ENCODE measurements at places on chromosomes 3 and 15.

- DNase-seq = no peak
Observed at GRCh38 chr3:51024765-51025632, 350.3 kb downstream of the DOCK3 start.

DNA sequence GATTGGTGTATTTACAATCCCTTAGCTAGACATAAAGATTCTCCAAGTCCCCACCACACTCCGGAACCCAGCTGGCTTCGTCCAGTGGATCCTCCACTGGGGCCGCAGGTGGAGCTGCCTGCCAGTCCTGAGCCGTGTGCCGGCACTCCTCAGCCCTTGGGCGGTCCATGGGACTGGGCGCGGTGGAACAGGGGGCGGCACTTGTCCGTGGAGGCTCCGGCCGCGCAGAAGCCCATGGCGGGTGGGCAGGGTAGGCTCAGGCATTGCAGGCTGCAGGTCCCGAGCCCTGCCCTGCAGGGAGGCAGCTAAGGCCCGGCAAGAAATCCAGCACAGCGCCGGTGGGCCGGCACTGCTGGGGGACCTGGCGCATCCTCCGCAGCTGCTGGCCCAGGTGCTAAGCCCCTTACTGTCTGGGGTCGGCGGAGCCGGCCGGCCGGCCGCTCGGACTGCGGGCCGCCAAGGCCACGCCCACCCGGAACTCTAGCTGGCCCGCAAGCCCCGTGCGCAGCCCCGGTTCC is 3.5 kb upstream of the RNU5B-1 start:
- DNase-seq = no peak

- DNase-seq = no peak
Observed at GRCh38 chr3:122915300-122916055, 112.1 kb downstream of the SEMA5B start.

DNA sequence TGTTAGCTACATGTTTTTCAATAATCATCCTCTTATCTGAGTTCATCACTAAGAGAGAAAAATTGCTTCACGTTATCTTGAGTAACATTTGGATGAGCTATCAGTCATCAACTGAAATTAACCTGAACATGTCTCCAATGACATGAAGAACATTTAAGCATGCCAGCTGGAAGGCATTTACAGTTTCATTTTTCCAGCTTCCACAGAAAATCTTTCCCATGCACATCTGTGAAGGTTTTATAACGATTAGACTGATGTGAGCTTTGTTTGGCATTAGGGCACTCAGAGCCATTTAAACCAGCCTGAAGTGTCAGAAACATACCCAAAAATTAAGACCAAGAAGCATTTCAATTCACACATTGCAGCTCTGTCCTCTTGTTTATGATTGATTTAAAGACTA is 235.8 kb upstream of the ARHGEF26 start:
- no peak for DNase-seq

- no peak for DNase-seq
Observed at GRCh38 chr3:70615286-70615685, 302.8 kb upstream of the MDFIC2 start.

DNA sequence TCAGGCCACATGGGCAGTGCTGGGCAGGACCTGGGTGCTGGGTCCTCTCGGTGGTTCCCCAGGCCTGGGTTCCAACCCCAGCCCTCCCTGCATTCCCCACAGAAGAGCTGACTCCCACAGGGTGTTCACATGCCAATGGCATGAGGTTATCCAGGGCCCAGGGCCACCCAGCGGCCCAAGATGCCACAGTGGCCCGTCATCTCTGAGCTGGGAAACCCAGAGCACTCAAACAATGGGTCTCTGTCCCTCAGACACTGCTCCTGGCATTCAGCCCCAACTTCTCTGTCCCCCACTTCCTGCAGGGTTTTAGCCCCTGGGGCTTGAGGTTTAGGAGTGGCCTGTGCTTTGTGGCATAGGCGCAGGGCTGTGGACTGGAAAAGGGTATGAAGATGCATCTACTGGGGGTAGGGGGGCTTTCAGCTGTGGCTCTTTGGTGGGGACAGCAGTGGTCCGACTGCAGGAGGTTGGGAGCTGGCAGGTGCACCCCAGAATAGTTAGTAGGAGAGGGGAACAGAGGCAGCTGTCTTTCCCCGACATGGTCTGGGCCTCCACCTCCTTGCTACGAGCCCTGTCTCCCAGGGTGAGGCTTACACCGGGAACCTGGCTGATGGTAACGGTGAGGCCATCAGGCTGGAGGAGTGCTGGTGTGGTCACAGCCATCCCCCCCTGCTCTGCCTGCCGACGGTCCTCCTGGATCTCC is 1.7 kb downstream of the CCDC9B start:
- peak; percentile 97 for DNase-seq

- DNase-seq = no peak
Observed at GRCh38 chr15:34691034-34691433, 63.8 kb downstream of the GJD2 start.

DNA sequence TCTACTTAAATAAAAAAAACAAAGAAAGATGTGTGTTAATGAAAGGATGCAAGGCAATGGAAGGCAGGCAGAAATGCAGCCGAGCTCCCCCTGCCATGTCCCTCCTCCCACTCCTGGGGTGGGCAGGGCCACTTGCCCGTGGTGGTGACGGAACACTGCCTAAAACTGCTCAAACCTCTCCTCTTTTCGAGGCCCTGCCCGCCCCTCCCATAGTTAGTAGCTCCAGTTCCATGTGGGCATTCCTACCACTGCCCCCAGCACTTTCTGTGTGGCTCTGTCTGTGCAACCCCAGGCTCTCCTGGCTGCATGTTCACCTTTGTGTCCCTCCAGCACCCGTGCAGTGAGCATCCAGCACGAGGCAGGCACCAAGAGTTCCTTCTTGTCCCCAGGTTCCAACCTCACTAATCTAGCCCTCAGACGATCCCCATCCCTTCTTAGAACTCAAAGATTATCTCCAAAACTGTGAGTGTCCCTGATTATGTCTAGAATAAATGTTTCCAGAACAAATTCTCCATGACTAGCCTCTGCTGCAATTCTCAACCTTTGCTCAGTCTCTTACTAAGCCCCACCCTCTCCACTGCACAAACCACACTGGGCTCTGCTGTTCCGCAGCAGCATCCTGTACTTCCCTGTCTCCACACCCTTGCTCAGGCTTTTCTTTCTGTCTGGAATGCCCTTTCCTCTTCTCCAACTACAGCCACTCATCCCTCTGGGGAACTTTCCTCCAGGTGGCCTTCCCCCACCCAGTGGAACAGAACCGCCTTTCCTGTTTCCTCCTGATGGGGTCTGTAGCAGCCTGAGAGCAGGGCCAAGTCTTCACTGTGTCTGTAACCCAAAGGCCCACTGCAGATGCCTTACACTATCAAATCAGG is 32.6 kb upstream of the SPTBN5 start:
- DNase-seq = no peak

All from fibroblast of skin of scalp (primary cell).